ENCODE measurements at places on chromosomes 7 and 10. TPM values are rescaled to one million over a fixed set of nuclear protein-coding genes. Genes with fewer than 3 reads are reported as not detected.

Gene ITPRID1
- 1.8 TPM for total RNA-seq

Gene CDNF
- 3.2 TPM for total RNA-seq

Gene SPAG6
- not detected for total RNA-seq

Gene TAS2R4
- 3.1 TPM for total RNA-seq

Gene GPR26
- not detected for total RNA-seq

All from skin of body (tissue), 3 donors.